ENCODE measurements at places on chromosomes 1 and 21. TPM values are rescaled to one million over a fixed set of nuclear protein-coding genes. Genes with fewer than 3 reads are reported as not detected.

GRCh38 chr1:101105877-101106276 lies 80.3 kb upstream of the DPH5 start:
- no peak overlapping the region for H3K27ac ChIP-seq
- H3K27me3 ChIP-seq = peaks cover 4% of the 10 kb centered on the region

SOAT1 gene
- 52.6 TPM for total RNA-seq

CD34 gene
- total RNA-seq = 0.12 TPM

GRCh38 chr21:20882462-20883407 lies 115.5 kb upstream of the NCAM2 start:
- H3K27ac ChIP-seq = peak overlapping the region; percentile 81
- H3K4me3 ChIP-seq = peak overlapping the region; percentile 51
- no peaks in the 10 kb centered on the region for H3K36me3 ChIP-seq
- H3K27me3 ChIP-seq = no peaks in the 10 kb centered on the region
- H3K4me1 ChIP-seq = peaks cover 22% of the 10 kb centered on the region

SPRR2G gene
- total RNA-seq = not detected

- no peak for DNase-seq
- H3K27me3 ChIP-seq = no peaks in the 10 kb centered on the region
- peaks cover 4% of the 10 kb centered on the region for H3K36me3 ChIP-seq
- H3K27ac ChIP-seq = peak overlapping the region; percentile 3
Measured at GRCh38 chr1:163195728-163196448, 6.8 kb downstream of the RGS5 start.

GRCh38 chr1:64955097-64956009 lies 11.0 kb downstream of the JAK1 start:
- H3K27me3 ChIP-seq = no peaks in the 10 kb centered on the region
- H3K36me3 ChIP-seq = no peaks in the 10 kb centered on the region
- no peak overlapping the region for H3K4me3 ChIP-seq
- no peak overlapping the region for H3K27ac ChIP-seq
- no peak for DNase-seq

- peak overlapping the region; percentile 99 for H3K27ac ChIP-seq
- peaks cover 72% of the 10 kb centered on the region for H3K4me1 ChIP-seq
- no peak for DNase-seq
- H3K4me3 ChIP-seq = peak overlapping the region; percentile 90
Measured at GRCh38 chr1:201827321-201828216, 1.4 kb upstream of the IPO9 start.

NBPF11 gene
- 11.3 TPM for total RNA-seq

SNX7 gene
- total RNA-seq = 34.0 TPM

DNA sequence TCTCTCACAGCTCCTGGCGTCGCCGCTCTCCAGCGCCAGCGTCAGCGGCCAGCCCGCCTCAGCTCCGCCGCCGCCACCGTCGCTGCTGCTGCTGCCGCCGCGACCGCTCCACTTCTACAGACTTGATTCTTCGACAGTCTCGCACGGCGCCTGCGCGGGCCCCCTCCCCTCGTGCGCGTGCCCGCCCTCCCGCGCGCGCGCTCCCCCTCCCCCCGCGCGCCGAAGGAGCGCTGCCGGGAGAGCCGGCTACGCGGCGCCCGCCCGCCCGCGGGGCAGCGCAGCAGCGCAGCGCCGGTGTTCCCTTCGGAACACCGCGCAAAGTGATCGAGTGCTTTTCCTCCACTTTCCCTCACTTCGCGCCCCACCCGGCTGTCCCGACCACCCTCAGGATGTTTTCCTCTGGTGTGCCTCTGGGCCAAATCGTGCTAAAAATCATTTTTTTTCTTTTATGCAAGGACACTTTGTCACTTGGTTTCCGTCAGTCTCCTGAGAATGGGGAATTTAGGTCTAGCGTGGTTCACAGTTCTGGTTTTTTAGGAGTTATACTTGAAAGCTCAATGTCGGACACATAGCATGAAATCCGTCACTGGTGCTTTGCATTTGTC lies at the start of gene IRF2BP2:
Gene IRF2BP2, minus strand, starts transcription at position 118 of the 605 bp plus-strand sequence. CDS start 684 bp downstream, outside the sequence.
- no peak for DNase-seq
- H3K27ac ChIP-seq = peak within 1 kb of the TSS; percentile 99
- peaks cover 24% of the 10 kb centered on the region for H3K36me3 ChIP-seq
- H3K27me3 ChIP-seq = no peaks in the 10 kb centered on the region
- peak within 1 kb of the TSS; percentile 79 for H3K4me3 ChIP-seq

DNA sequence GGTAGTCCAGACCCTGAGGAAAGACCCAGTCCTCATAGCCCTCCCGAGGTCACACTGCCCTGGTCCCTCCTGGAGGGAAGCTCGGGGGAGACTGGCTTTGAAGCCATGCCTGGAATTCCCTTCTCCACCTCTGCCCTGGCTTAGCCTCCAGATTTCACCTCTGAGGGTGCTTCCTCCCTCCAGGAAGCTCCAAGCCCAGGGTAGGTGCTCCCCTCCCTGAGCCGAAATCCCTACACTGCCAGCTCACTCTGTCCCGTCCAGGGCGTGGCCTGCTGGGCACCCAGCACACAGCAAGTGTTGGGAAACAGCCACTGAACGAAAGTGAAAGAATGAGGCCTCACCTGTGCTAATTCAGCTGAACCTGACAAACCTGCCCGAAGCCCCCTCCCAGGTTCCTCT lies 6.0 kb upstream of the TNFRSF25 start:
- peaks cover 21% of the 10 kb centered on the region for H3K36me3 ChIP-seq
- no peaks in the 10 kb centered on the region for H3K4me1 ChIP-seq
- no peaks in the 10 kb centered on the region for H3K27me3 ChIP-seq
- DNase-seq = no peak
- H3K4me3 ChIP-seq = no peak overlapping the region

DNA sequence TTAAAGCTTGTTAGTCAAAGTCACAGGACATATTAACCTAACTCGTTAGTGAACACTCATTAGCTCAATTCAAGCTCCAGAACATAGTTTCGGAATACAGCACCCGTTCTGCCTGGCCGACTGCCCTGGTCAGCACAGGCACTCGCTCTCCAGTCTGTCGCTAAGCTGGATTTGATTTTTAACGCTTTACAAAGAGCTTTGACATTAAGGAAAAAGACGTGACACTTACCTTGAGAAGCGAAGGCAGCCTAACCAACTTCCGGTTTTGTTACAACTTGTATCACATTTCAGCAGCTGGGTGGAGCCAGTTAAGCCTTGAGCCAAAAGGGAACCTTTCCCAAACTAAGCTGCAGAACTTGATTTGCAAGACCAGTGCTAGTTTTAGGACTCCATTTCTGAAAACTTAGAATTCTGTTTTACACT lies at the start of gene FRRS1:
Gene FRRS1, minus strand, starts transcription at position 258 of the 423 bp plus-strand sequence. CDS start 17,867 bp downstream, outside the sequence.
- no peak for DNase-seq
- peaks cover 2% of the 10 kb centered on the region for H3K27me3 ChIP-seq
- no peaks in the 10 kb centered on the region for H3K36me3 ChIP-seq
- peak within 1 kb of the TSS; percentile 80 for H3K4me3 ChIP-seq

NAV1 gene
- 211 TPM for total RNA-seq

DNA sequence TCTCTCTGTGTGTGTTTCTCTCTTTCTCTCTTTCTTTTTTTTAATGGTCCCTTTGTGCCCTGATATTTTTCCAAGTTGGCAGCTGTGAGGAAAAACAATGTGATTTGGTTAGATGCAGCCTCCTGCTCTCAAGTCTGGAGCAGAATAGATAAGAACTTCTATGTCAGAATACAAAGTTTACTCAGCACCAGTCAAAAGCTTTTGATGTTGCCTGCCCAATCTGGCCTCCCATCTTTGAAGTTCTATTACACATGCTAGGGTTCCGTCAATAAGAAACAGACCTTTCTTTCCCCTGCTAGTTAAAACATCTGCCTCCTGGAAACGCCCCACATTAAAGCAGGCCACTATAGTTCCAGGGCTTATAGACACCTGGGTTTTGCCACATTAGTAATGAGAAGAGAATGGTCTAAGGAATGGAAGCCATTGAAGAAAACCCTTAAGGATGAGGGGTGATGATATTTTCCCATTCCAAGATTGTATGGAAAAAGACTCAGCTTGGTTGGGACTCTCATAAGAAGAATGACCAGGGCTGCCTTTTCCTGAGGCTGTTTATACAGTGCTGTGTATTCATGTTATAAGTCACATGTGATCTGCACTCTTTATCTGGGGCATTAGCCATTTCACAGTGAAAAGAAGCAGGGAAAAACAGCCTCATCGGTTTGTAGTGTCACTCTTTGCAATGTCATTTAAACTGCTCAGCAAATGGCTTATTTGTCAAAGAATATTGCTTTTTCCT lies 414.7 kb upstream of the PROX1 start:
- peaks cover 9% of the 10 kb centered on the region for H3K27me3 ChIP-seq
- H3K4me3 ChIP-seq = no peak overlapping the region
- no peaks in the 10 kb centered on the region for H3K36me3 ChIP-seq
- no peak for DNase-seq
- H3K27ac ChIP-seq = no peak overlapping the region

DNA sequence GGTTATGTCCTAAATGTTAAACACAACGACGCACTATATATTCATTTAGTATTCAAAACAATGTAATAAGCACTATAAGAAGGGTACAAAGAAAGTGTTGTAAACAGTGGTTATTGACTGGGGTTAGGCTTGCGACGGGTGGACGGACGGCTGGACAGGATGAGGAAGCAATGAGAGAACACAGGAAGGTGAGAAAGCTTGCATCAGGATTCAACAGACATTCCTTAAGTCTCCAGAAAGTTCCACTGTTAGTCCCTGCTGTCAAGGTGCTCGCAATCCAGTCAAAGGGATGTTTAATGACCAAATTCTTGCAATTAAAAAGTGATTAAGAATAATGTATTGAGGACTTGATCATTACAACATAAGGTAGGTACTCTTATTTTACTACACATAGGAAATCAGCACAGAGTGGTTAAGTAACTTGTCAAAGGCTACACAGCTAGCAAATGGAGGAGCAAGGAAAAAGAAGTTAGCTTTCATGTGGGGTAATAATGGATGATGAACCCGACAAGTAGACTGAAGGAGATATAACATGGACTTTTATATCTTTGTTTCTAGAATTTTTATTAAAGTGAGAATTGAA lies 994 bp upstream of the ACBD6 start:
- H3K27me3 ChIP-seq = no peaks in the 10 kb centered on the region
- peak overlapping the region; percentile 98 for H3K27ac ChIP-seq
- DNase-seq = no peak
- peak overlapping the region; percentile 96 for H3K4me3 ChIP-seq
- peaks cover 47% of the 10 kb centered on the region for H3K4me1 ChIP-seq

DNA sequence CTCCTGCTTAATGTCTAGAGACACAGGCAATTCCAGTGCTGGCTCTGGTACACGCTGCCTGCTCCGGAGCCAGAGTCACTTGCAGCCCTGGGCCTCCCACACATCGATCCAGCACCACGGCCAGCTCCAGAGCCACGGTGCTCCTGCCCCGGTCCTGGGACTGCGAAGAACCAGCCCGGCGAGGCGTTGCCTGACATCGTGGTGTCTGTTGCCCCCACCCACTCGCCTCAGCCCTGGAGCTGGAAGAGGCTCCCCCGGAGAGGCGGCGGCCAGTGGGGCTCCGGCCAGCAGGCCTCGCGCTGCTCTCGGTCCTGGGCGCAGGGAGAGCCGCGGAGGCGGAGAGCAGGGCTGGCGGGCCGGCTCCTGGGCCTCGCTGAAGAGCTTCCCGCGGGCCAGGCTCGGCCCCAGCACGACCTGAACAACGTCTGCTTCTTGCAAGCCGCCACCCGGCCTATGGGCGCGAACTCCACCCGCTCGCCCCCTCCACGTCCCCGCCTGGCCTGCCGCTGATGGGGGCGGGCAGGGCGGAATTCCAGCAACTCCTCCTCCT lies 364.8 kb downstream of the CEP170 start:
- no peaks in the 10 kb centered on the region for H3K36me3 ChIP-seq
- H3K27me3 ChIP-seq = peaks cover 4% of the 10 kb centered on the region
- no peak for DNase-seq

ZNF697 gene
- 9.4 TPM for total RNA-seq

GRCh38 chr1:220139966-220140365 lies 46.0 kb downstream of the IARS2 start:
- H3K4me3 ChIP-seq = no peak overlapping the region
- H3K27me3 ChIP-seq = no peaks in the 10 kb centered on the region
- H3K4me1 ChIP-seq = peaks cover 8% of the 10 kb centered on the region
- H3K27ac ChIP-seq = peak overlapping the region; percentile 61
- H3K36me3 ChIP-seq = peaks cover 26% of the 10 kb centered on the region

CAMSAP2 gene
- 51.7 TPM for total RNA-seq

NKAIN1 gene
- total RNA-seq = 2.9 TPM

DNA sequence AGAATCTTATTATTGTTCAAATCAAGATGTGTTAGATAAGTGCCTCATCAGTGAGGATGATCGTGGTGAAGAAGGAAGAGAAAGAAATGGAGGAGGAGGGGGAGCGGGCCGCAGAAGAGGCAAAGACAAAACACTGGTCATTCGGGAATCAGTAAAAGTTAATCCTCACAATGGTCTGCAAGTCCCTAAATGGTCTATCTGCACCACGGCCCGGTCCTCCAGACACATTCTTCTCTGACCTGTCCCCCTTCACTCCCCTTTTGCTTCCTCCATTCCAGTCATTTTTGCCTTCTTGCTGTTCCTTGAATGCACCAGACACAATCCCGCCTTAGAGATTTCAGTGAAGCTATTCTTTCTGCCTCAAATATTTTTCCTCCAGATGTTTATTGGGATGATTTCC lies 240.1 kb upstream of the ADGRL2 start:
- no peak overlapping the region for H3K27ac ChIP-seq
- H3K4me3 ChIP-seq = no peak overlapping the region
- no peak for DNase-seq
- no peaks in the 10 kb centered on the region for H3K27me3 ChIP-seq

KCND3 gene
- 0.77 TPM for total RNA-seq

DNA sequence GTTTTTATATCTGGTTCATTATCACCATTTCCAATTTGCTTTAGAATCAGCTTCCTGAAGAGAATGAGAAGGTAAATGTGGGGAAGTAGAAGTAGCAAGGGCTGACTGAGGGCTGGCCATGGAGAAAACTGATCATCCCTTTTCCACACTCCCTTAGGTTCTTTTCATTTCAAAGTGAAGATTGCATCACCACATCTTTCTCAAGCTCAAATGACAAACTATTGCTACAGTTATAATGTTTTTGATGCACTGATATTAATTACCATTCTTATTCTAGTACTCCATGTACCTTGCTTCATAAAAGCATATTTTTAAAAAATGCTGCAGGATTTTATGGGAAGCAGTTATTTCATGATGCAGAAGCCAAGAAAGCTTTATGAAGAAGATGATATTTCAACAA lies 7.9 kb upstream of the AK5 start:
- no peaks in the 10 kb centered on the region for H3K27me3 ChIP-seq
- DNase-seq = no peak
- no peak overlapping the region for H3K27ac ChIP-seq
- H3K4me3 ChIP-seq = no peak overlapping the region

PGLYRP4 gene
- not detected for total RNA-seq

PADI2 gene
- total RNA-seq = 20.9 TPM

DNA sequence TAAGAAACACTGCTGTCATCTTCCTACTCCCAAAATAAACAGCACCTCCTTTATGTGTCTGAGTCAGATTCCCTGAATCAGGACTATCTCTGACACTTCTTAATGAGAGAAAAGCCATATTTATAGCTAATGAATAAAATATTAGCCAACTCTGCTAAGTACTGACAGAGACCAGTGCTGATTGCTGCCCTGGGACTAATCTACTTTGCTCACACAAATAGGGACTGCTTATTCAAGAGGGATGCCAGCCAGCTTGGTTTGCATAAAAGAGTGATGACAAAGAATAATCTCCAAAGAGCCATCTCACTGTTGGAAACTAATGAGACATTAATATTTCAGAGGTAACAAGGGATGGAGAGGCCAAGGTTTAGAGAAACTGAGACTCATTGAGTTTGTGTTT lies 36.4 kb downstream of the FYB2 start:
- no peak overlapping the region for H3K27ac ChIP-seq
- H3K4me3 ChIP-seq = no peak overlapping the region
- DNase-seq = no peak
- H3K27me3 ChIP-seq = peaks cover 2% of the 10 kb centered on the region
- no peaks in the 10 kb centered on the region for H3K36me3 ChIP-seq

C1orf21 gene
- total RNA-seq = 15.5 TPM
